Cerebellum (tissue), 4 donors: ENCODE measurements at places on chromosomes 6 and 20. TPM values are rescaled to one million over a fixed set of nuclear protein-coding genes. Genes with fewer than 3 reads are reported as not detected.

SYNGAP1 gene
- total RNA-seq = 21.4 TPM

TOX2 gene
- 0.54 TPM for total RNA-seq

NTSR1 gene
- total RNA-seq = 1.8 TPM

PRSS16 gene
- not detected for total RNA-seq
